ENCODE measurements at places on chromosomes 7 and 10. TPM values are rescaled to one million over a fixed set of nuclear protein-coding genes. Genes with fewer than 3 reads are reported as not detected.

AUTS2 gene
- 3.3 TPM for total RNA-seq

CPEB3 gene
- total RNA-seq, result 1.7 TPM

PRTFDC1 gene
- total RNA-seq, result 11.1 TPM

SHTN1 gene
- 2.4 TPM for total RNA-seq

MSS51 gene
- 0.68 TPM for total RNA-seq

MKX gene
- not detected for total RNA-seq

CALHM1 gene
- not detected for total RNA-seq

ZNF25 gene
- total RNA-seq, result 7.6 TPM

PNLIPRP3 gene
- total RNA-seq, result not detected

OR13A1 gene
- not detected for total RNA-seq

MYL10 gene
- not detected for total RNA-seq

STEAP4 gene
- 40.5 TPM for total RNA-seq

CCDC146 gene
- total RNA-seq, result 1.1 TPM

MBL2 gene
- total RNA-seq, result not detected

HMX3 gene
- not detected for total RNA-seq

GDF2 gene
- total RNA-seq, result not detected

COL17A1 gene
- total RNA-seq, result 0.15 TPM

TMEM270 gene
- total RNA-seq, result not detected

EIF4H gene
- total RNA-seq, result 201 TPM
